ENCODE measurements at places on chromosomes 3 and 15.

DNA sequence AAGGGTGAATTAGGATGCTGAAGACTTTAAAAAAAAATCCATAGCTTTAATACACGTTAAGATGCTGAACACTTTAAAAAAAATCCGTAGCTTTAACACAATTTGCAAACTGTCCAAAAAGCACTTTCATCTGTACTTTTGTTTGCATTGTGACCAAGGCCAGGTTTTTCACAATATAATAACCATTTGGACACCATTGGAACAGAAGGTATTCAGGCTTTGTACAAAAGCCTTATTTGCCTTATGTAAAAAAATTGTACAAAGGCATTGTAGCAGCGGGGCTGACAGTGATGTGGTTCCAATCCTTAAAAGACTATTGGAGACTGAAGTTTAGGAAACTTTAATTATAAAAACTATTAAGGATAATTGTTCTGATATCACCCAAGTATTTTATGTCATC is 15.2 kb upstream of the ICE2 start:
- no peak for DNase-seq

DNA sequence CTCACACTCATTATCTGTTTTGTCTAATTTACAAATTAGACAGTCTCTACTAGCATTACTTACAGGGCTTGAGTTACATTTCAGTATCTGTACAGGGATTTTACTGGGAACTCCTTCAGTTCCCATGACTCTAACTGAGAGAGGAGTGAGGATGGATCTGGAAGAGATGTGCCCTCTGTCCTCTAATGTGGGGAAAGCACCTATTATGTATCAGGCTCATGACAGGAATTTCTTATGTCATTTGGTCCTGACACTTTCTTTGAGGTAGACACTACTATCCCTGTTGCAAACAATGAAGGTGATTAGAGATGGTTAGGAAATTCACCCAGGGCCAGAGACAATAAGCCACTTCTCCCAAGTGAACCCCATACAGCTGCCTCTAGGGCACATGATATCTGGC is 10.9 kb upstream of the NCKIPSD start:
- no peak for DNase-seq

- DNase-seq, result no peak
Measured at GRCh38 chr15:93223803-93224202, 134.8 kb upstream of the RGMA start.

GRCh38 chr15:33194237-33194636 is 277 bp downstream of the FMN1 start:
- no peak for DNase-seq

DNA sequence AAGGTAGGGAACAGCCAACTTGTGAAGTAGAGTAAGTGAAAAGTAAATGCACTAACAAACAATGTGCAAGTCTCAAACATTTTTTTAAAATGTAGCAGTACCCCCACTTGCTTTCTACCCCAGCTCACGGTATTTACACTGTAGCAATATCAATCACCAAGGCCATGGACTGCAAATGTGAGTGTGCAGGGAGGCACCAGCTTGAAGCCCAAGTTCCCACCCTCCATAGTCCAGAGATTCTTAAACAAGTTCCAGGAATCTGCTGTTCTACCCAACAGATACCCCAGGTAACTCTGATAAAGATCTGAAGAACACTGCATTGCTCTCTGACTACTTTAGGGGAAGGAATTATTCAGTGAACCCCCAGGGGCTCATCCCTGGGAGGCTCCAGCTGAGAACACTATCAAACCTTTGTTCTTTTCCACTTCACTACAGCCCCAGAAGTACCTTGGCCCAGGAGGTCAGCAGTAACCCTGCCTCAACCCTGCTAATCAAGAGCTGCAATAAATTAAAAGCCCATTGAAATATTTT is 86.1 kb downstream of the FOXP1 start:
- DNase-seq, result no peak

DNA sequence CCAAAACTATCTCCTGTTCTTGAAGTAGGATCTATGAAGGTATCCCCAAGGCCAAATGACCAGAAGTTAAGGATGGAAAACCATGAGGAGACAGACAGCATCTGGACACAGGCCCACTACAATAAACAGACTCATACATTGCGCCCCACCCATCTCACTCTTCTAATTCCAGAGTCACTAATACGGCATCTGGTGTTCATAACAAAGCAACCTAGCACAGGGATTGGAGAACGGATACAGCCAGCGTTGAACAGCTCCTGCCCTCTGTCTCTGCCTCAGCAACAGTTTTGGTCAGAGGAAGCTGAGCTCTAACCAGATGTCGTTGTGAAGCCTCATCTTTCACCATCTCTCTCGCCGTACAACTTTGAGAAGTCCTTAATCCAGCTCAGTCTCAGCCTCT is 44.5 kb upstream of the CCDC80 start:
- DNase-seq, result no peak

GRCh38 chr3:195565716-195566115 is 18.0 kb downstream of the APOD start:
- DNase-seq, result no peak

- no peak for DNase-seq
Measured at GRCh38 chr3:87126321-87126720, 100.8 kb upstream of the CHMP2B start.

- DNase-seq, result no peak
Measured at GRCh38 chr3:122100083-122100482, 44.9 kb downstream of the CD86 start.

- DNase-seq, result no peak
Measured at GRCh38 chr3:18249126-18249525, 176.0 kb downstream of the SATB1 start.

- no peak for DNase-seq
Measured at GRCh38 chr15:68694111-68694510, 115.3 kb downstream of the CORO2B start.

GRCh38 chr15:48642795-48643194 is 2.7 kb downstream of the FBN1 start:
- DNase-seq, result no peak

GRCh38 chr3:27507515-27508266 is 23.5 kb upstream of the SLC4A7 start:
- no peak for DNase-seq

- DNase-seq, result no peak
Measured at GRCh38 chr15:80891006-80891405, 98.6 kb downstream of the MESD start.

DNA sequence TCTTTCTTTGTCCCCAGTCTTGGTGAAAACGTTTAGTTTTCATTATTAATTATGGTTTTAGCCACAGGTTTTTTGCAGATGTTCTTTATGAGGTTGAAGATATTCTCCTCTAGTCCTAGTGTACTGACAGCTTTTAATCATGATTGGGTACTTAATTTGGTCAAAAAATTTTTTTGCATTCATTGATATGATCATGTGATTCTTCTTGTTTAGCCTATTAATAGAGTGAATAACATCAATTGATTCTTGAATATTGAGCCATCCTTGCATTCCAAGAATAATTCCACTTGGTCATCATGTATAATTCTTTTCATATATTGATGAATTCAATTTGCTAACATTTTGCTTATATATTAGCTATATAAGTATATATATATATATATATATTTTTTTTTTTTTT is 46.1 kb downstream of the IL16 start:
- DNase-seq, result no peak

GRCh38 chr3:5016211-5017161 is 37.2 kb downstream of the BHLHE40 start:
- peak; percentile 71 for DNase-seq

- no peak for DNase-seq
Measured at GRCh38 chr15:91698241-91698640, 155.3 kb upstream of the SLCO3A1 start.

DNA sequence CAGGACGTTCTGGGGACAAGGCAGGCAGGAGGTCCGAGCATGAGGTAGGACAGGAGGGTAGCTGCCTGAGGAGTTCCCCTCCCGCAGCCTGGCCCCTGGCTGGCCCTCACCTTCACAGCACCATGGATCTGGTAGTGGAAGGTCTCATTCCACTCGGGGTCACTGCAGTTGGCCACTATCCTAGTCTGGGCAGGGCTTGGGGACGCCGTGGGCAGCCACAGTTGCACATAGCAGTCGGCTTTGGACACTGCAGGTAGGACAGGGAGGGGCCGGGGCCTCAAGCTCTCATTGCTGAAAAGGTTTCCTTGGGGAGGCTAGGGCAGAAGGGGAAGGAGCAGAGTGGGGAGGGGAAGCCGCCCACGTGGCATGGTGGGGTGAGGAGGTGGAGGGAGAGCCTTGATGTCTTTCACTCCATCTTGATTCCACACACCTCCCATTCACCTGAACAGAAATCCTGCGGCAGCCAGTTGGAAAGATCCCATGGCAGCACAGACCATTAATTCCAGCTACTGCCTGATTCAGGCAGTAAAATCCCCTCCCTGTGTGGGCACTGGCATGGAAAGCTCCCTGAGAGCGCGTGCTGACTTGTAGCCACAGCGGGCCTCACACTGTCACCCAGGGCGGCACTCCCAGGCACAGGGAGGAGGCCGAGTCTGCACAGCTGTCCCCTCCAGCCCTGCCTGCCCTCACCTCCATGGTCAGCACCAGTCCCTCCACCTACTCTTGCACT is 2.1 kb downstream of the PLA2G4F start:
- no peak for DNase-seq

DNA sequence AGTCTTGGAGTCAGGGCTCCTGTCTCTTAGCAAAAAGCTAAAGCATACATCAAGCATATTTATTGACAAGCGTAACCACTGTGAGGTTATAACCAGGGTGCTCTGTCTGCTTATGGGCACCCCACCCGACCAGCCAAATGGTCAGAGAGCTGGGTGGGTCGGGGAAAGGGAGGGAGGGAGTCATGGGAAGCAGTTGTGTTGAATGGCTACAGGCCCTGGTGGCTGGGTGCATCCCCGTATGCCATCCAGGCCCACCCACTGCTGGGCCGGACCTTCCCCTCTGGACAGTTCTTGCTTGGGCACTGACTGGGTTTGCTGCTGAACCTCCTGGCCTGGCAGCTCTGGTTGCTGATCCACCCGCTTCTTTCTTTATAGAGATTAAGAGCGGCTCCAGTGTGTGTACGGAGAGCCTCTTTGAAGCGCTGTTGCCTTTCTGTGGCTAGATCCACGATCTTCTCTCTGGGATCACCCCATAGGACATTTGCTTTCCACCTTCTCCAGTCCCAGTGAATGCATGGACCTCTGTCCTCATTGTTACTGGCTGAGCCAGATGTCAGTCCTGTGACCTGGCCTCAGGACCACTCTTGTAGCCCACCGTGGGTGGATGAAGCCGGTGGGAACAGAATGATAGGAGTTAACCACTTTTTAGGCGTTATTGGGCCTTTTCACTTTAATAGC is 59.6 kb downstream of the SMAD3 start:
- DNase-seq, result no peak

- no peak for DNase-seq
Measured at GRCh38 chr15:57542505-57542817, 49.2 kb upstream of the MYZAP start.

DNA sequence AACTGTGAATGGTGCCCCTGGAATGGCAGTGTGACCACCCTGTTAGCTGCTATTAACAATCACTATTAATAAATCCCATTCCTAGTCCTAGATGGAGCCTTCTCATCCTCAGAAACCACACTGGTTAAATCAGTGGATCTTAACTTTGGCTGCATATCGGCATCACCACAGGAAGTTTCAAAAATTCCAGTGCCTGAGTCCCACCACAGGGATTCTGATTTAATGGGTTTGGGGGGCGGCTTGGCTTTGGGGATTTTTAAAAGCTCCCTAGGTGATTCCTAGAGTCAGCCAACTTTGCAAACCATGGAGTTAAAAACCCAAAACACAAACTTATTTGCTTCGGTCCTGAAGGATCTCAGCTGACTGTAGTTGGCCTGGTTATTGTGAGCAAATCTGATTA is 3.1 kb downstream of the FAM107A start:
- no peak for DNase-seq

- no peak for DNase-seq
Measured at GRCh38 chr3:67388738-67389137, 265.7 kb downstream of the SUCLG2 start.

DNA sequence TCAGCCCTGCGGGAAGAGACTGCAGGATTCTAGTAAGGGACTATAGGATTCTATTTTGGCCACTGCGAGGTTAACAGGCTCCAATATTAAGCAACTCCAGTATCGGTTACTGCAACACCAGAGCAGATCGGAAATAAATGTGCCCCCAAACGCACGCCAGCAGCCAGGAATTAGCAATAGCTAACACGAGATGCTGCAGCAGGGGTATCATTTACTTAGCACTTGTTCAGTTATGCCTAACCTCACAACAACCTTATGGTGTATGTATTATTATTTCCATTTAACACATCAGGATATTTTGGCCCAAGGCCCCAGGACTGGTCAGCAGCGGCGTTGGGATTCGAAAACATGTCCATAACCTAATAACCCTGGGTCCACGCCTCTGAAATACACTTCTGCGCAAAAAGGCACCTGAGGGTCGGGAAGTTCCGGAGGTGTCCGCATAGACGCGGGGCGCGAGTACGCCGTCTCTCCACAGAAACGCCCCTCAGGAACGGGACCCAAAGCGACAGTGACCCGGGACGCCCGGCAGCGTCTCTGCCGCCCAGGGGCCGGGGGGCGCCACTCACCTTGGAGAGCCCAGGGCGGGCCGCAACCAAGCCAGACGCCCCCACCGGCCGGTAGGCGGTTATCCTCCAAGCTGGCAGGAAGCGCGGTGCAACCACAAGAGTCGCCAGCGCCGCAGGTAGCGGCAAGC is 681 bp downstream of the PIK3CB start:
- peak; percentile 62 for DNase-seq

GRCh38 chr3:14286887-14287500 is 108.4 kb downstream of the LSM3 start:
- no peak for DNase-seq

GRCh38 chr3:77686560-77686959 is 646.7 kb downstream of the ROBO2 start:
- no peak for DNase-seq

GRCh38 chr3:194246709-194247349 is 104.3 kb downstream of the CPN2 start:
- no peak for DNase-seq

GRCh38 chr15:70171256-70171886 is 73.7 kb upstream of the TLE3 start:
- peak; percentile 61 for DNase-seq

DNA sequence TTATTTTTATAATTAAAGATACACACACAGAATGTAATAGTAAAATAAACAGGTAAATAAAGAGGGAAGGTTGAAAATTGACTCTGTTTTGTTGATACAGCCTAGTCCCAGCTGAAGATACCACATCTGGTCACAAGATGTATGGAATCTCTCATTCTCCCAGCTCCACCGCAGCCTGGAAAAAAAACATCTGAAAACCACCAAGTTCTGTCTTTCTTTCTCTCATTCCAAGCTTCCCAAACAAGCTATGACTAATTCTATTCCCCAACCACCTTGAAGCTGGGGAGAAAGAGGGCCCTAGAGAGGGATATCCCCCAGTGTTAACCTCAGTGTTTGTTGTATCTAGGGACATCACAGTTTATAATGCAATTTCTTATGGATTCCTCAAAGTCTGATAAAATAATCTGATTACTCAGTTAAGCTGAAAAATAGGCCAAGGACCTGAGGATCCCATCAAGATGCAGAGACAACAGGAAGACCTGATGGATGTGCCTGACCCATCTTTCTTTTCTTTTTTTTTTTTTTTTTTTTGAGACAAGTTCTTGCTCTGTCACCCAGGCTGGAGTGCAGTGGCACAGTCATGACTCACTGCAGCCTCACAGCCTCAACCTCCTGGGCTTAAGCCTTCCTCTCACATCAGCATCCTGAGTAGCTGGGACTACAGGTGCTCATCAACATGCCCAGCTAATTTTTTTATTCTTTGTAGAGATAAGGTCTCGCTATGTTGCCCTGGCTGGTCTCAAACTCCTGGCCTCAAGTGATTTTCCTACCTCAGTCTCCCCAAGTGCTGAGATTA is 38.1 kb downstream of the SRGAP3 start:
- DNase-seq, result no peak

GRCh38 chr3:31219131-31219843 is 313.4 kb upstream of the STT3B start:
- peak; percentile 20 for DNase-seq

- DNase-seq, result no peak
Measured at GRCh38 chr3:78519281-78519680, 1248.5 kb downstream of the ROBO1 start.

All from hematopoietic multipotent progenitor cell treated with erythropoietin and hydrocortisone succinate and interleukin-3 and kit ligand, for 8 days (in vitro differentiated cells).